ENCODE measurements at places on chromosomes 6 and 20. TPM values are rescaled to one million over a fixed set of nuclear protein-coding genes. Genes with fewer than 3 reads are reported as not detected.
A peak's percentile ranks its signal among the peaks of the same experiment; 100 is the strongest.

HLA-DPA1 gene
- polyA plus RNA-seq, result 352 TPM

GRCh38 chr20:3995067-3995748 lies 20.1 kb downstream of the RNF24 start:
- no peak for DNase-seq

- DNase-seq, result no peak
These were observed 46.2 kb upstream of the EEF1A1 start for GRCh38 chr6:73566954-73567591.

GRCh38 chr6:20575704-20576451 lies 41.6 kb downstream of the CDKAL1 start:
- no peak for DNase-seq

TRIM40 gene
- polyA plus RNA-seq, result not detected

GRCh38 chr20:60817891-60818290 lies 434.2 kb upstream of the CDH4 start:
- no peak for DNase-seq

DNA sequence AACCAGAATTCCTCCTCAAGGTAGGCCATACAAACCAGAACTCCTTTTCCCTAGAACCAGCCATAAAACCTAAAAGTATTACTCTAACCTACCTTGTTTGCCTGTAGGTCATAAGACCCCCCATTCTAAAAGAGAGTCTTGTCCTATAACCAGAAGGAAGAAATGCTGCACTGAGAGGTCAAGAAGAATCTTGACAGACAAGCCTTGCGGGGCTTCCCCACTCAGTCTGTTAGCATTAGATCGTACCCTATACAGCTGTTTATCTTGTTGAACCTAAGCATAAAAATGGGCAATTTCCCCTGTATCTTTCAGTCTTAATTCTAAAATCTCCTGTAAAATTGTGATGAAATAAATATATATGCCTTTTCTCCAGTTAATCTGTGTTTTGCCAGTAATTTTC lies 52.3 kb upstream of the HFE start:
- no peak for DNase-seq

GRCh38 chr6:65259059-65259458 lies 448.0 kb downstream of the EYS start:
- DNase-seq, result no peak

GRCh38 chr20:60680554-60680953 lies 571.5 kb upstream of the CDH4 start:
- DNase-seq, result no peak

DNA sequence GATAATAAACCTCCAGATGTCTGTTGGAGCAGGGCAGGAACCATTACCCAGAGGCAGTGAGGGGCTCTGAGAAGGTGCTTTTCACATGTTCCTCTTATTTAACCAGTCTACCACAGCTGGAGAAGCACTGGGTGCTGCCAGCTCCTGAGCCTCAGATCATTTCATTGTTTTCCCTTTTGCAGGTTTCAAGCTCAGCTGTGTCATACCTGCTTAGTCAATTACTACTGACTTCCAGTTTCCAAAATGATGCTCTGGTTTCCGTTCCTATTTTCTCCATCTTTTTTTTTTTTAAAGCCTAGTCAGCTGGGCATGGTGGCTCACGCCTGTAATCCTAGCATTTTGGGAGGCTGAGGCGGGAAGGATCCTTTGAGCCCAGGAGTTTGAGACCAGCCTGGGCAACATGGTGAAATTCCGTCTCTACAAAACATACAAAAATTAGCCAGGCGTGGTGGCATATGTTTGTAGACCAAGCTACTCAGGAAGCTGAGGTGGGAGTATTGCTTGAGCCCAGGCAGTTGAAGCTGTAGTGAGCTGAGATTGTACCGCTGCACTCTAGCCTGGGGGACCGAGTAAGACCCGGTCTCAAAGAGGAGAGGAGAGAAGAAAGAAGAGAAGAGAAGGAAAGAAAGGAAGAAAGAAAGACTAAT lies 6.7 kb downstream of the FLOT1 start:
- no peak for DNase-seq

PRDM13 gene
- not detected for polyA plus RNA-seq

BMP6 gene
- polyA plus RNA-seq, result 0.80 TPM

DNA sequence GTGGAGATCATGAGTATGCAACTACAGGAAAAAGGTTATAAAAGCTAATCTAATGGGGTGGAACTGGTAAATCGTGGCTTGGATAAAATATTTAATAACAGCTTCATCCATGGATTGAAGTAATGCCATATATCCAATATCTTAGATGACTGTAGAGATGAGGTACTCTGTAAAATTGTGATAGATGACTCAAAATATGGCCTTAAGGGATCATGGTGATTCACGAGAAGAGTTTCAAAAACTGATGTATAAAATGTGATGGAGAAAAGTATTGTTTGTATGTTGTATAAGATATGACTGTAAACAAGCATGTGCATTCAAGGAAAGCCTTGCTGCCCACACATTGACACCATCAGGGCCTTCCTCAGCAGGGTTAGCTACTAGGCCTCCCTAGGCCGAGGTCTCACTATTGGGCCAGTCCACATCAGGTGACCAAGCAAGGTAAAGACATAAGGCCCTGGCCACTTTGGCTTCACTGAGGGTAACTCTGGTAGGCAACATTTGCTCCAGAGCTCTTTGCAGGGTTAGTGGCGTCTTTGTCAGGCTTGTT lies 17.7 kb upstream of the CCN6 start:
- no peak for DNase-seq

RNF114 gene
- polyA plus RNA-seq, result 62.0 TPM

DNA sequence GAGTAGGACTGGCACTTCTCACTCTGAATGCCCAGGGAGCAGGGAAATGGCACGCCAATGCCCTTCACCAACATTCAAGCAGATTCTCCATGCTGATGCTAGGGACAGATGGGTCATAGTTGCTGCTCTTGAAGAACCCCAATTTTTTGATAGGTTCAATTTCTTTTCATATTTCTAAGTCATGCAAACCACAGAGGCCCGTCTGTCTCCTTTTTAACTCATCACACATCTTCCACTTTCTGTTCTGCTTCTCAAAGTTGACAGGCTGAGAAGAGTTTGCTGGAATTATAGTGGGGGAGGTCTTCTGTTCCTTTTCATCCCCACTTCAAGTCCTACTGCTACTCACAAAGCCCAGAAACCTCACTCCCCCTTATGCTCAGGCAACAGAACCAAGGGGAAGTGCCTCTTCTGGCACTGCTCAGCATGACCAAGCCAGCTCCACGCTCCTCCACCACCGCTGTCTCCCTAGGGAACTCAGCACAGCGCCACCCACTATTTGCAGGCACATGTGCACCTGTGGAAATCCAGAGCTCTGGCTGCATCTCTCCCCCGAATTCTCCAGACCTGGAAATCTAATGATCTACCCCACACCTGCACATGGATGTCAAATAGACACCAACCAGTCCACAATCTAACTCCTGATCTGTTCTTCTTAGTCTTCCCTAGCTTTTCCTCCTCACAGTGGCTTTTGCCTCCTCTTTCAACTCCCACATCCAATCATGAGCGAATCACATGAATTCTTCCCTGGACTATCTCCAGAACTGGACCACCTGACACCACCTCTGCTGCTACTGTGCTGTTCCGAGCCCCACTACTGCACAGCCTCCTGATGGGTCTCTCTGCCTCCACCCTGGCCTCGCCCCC lies 10.7 kb downstream of the ZBTB24 start:
- DNase-seq, result no peak

- DNase-seq, result no peak
These were observed 43.1 kb downstream of the ZNF217 start for GRCh38 chr20:53550280-53551187.

- DNase-seq, result no peak
These were observed 19.7 kb upstream of the MDFI start for GRCh38 chr6:41618598-41618997.

GRCh38 chr20:4488407-4489339 lies 233.0 kb upstream of the PRND start:
- no peak for DNase-seq

- DNase-seq, result peak; percentile 69
These were observed 507 bp upstream of the VGLL2 start for GRCh38 chr6:117264692-117265409.

- DNase-seq, result peak; percentile 93
These were observed at the start of gene RIPOR2 for GRCh38 chr6:24935366-24936152. Gene RIPOR2 (minus strand): TSS chr6:24935960. CDS start chr6:24935898, 62 bp downstream.

DNA sequence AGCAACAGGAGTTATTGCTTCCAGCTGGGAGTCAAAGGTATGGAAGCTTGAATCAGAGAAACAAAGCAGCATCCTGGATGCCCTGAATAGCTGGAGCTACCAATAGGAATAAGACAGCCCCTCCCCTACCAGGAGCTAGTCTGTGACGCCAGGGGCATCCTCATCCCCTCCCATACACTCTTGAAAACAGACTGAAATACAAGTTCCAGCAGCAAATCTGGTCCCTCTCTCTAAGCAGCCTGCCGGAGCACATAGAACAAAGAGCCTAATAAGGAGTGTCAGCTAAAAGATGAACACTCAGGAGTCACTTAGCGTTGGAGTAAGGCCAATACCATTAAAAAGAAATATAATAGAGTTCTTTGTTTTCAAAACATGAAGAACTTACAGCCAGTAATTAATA lies 25.6 kb downstream of the FILIP1 start:
- DNase-seq, result no peak

DNA sequence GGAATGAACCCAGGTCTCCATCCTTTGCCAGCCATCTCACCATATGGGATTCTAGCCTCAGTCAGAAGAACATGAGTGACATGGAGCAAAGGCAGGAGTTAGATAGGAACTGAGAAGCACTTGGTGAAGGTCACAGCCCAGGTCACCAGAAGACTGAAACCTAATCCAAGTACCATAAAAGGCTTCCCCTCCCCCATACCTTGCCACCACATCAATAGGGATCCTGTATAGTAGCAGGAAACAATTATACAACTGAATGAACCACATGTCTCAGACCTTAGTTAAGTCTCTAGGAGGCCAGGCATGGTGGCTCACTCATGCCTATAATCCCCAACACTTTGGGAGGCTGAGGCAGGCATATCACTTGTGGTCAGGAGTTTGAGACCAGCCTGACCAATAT lies 49.6 kb downstream of the KIZ start:
- no peak for DNase-seq

DNA sequence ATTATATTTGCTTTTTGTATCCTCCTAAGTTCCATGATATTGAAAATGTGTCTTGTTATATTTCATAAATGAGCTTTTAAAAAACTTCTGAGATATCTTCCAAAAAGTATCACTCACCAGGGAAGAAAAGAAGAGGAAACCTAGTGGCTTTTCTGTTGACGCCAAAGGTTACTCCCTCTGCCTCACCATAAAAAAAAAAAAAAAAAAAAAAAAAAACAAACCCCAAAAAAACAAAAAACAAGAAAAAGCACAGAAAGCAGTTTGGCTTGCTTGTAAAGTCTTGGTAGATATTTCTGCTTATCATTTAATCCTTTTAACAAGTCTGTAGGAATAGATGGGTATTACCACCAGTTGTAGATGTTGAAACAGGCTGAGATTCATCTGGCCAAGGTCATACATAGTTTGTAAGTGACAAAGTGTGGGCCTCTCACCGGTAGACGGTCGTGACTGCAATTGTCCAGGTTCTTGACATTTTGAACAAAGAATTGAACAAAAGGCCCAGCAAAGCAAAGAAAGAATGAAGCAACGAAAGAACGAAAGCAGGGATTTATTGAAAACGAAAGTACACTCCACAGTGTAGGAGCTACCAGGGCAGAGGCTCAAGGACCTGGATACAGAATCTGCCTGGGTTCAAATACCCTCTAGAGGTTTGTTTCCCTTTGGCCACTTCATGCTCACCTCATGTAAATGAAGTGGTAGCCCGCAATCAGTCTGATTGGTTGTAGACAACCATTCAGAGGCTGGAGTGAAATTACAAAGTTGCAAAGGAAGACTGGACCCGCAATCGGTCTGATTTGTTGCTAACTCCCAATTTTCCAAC lies 11.6 kb upstream of the ELOVL5 start:
- DNase-seq, result no peak

DNA sequence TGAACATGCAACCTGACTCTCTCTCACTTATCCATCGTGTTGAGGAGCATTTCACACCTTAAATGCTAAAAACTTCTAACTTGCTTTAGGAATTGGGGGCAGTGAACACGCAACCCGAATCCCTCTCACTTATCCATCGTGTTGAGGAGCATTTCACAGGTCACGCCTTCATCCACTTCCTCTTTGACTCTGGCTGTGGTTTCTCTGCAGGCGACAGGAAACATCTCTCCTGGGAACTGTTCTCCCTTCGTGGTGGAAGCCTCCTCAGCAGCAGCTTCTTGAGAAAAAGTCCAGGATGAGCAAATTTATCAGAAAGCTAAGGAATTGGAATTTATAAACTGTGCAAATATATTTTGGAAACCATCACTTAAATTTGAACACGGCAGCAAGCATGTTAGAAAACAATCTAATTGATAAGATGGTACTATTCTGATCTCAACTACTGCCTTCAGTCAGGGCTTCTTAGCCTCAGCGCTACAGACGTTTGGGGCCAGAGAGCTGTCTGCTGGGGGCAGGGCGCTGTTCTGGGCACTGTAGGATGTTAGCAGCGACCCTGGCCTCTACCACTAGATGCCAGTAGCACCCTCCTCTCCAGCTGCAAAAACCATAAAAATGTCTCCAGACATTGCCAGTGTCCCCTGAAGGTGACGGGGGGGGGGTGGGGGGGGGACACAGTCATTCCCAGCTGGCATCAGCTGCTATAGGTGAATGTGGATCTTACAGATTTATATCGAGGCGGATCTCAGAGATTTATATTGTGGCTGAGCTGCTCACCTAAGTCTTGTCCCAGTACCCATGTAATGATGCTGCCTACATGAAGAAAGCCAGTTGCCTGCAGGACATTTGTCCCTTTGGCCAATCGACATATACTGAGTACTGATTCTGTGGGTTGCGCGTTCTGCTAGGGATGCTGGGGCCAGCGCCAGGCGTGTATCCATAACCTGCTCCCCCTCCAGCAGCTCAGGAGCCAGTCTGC lies 26.2 kb downstream of the CTCFL start:
- DNase-seq, result no peak

MUCL3 gene
- 0.03 TPM for polyA plus RNA-seq

GRCh38 chr20:38447251-38447661 lies 12.1 kb upstream of the SNHG17 start:
- peak; percentile 81 for DNase-seq

DNA sequence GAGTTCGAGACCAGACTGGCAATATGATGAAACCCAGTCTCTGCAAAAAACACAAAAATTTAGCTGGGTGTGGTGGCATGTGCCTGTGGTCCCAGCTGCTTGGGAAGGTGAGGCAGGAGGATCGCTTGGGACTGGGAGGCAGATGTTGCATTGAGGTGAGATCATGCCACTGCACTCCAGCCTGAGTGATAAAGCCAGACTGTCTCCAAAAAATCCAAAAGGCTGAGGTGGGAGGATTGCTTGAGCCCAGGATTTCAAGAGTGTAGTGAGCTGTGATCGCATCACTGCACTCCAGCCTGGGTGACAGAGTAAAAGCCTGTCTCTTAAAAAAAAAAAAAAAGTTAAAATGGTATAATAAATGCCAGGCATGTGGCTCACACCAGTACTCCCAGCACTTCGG lies 1.3 kb upstream of the PTCRA start:
- DNase-seq, result no peak

C6orf58 gene
- not detected for polyA plus RNA-seq

DEFB132 gene
- polyA plus RNA-seq, result not detected

- DNase-seq, result no peak
These were observed 56.2 kb upstream of the NHSL1 start for GRCh38 chr6:138555421-138555988.

RIPOR3 gene
- 6.8 TPM for polyA plus RNA-seq

CBLN4 gene
- 0.03 TPM for polyA plus RNA-seq

GRCh38 chr6:28442586-28442985 lies 705 bp downstream of the ZSCAN23 start:
- no peak for DNase-seq

HLA-DQA1 gene
- polyA plus RNA-seq, result 249 TPM

GRCh38 chr6:18088419-18089296 lies 33.8 kb downstream of the NHLRC1 start:
- DNase-seq, result no peak

GRCh38 chr20:57584768-57585461 lies 24.0 kb downstream of the PCK1 start:
- DNase-seq, result peak; percentile 47

Measured in spleen (tissue), 13 donors.